GM12865 (cell line): ENCODE measurements at places on chromosomes 4 and X.

DNA sequence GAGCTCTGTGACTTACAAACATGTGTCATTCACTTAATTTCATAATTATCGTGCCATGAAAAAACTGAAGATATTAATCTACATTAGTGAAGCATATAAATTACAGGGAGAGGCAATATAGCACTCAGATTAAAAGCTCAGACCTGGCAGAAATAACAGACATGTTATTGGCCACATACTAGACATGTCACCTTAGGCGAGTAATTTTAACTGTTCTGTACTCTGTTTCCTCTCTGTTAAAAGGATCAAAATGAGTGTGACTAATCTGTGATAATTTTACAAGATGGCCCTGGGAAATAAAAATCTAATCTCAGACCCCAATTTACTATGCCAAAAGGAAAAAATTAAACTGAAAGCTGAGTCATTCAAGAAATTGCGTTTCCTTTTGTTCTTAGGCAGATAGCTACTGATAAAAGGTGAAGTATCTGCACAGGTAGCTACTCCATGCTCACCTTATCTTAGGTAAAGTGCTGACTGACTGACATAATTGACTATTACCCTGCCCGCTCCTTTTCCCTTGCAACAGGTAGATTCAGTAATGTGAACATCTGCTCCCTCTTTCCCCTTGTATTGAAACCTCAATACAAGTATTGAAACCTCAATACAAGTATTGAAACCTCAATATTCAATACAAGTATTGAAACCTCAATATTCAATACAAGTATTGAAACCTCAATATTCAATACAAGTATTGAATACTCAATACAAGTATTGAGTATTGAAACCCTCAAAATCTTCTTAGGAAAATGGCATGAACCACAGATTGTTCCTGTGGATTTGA, 33.2 kb downstream of the RELL1 start:
- peak; percentile 34 for DNase-seq

GRCh38 chr4:80566203-80566872, 230.8 kb downstream of the CFAP299 start:
- no peak for DNase-seq

DNA sequence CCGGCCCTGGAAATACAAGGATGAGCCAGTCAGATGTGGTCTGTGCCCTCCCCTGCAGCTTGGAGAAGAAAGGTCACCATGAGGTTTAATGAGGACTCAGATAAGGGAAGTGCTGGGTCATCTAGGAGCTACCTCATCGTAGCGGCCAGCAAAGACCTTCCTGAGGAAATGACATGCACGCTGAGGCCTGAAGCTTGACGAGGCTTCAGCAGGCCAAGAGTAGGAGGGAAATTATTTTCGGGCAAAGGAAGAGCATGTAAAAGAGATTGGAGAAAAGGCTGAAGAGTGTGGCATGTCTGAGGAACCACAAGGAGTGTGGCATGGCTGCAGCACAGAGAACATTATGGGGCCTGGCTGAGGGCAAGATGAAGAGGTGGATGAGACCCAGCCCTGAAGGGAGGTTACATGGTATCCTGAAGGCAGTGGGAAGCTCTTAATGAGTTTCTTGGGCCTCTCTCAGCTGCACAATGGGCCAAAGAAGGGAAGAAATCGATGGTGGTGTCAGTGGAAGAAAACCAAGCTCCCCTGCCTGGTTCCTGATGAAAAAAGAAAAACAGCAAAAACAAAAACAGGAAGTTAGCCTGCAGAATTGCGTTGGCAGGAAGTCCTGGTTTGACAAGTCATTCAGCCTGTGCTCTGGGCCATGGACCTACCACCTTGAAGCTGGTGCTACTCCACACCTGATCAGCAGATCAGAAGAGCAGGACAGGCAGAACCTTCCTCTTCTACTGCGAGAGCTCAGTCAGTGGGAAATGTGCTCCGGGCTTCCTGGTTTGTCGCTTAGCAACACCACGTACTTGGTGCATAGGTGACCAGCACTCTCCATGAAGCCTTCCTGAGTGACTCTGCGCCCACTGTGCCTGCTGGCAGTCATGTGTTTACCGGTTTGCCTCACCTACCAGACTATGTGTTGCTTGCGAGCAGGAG, 134.5 kb upstream of the KLF3 start:
- DNase-seq, result peak; percentile 82

DNA sequence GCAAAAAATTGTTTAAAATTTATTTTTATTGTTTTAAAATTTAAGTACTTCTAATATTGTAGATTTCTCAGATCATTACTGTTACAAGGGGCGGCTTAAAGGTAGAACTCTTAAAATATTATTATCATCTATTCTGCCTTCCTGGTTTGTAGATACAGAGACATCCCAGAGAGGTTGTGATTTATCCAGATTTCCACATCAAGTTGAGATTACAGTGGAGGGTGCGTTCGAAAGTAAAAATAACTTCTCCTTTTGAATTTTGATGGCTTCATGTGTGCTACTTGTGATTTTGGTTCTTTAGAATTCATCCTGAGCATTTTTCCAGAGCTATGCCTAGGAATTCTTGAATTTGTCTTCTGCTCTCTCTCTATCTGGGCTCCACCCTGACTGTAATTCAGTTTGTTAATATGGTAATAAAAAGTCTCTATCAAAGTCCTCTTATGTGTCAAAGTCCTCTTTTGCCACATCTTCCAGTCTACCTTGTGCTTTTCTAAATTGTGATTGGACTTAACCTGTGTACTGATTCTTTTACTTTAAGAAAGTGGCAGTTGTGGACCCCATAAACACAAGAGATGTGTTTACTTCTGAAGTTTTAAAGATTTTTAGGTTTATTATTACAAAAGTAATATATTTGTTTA, 37.2 kb downstream of the CLCN3 start:
- no peak for DNase-seq

DNA sequence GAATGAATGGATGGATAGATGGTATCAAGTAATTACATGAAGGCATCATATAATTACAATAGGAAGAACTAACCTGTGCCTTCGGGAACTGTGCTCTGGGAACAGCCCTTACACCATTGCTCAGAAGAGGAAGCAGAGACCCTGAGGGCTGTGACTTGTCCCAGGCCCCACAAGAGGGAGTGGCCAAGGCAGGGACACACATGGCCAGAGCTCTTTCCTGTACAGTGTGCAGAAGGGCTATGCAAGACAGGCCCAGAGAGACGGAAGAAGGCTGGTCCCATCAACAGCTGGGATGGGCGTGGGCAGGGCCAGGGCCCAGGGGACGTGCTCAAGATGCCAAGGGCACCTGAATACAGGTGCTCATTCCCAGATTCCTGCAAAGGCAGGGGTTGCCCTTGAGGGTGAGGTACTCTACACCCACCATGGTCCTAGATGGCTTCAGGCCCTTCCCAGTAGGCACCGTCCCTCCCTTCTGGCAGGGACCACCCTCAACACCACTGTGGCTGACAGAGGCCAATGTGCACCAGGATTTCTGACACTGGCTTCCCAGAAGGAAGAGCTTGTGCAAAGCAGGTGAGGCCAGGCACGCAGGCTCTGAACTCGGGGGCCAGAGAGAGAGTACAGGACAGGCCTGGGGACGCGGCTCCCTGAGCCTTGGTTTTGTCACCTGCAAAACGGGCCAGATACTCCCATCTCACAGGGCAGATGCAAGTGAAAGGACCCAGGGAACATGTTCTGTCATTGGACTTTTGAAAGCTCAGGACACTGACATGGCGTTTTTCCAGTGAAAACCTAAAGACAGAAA, 1.7 kb downstream of the EVC2 start:
- no peak for DNase-seq

DNA sequence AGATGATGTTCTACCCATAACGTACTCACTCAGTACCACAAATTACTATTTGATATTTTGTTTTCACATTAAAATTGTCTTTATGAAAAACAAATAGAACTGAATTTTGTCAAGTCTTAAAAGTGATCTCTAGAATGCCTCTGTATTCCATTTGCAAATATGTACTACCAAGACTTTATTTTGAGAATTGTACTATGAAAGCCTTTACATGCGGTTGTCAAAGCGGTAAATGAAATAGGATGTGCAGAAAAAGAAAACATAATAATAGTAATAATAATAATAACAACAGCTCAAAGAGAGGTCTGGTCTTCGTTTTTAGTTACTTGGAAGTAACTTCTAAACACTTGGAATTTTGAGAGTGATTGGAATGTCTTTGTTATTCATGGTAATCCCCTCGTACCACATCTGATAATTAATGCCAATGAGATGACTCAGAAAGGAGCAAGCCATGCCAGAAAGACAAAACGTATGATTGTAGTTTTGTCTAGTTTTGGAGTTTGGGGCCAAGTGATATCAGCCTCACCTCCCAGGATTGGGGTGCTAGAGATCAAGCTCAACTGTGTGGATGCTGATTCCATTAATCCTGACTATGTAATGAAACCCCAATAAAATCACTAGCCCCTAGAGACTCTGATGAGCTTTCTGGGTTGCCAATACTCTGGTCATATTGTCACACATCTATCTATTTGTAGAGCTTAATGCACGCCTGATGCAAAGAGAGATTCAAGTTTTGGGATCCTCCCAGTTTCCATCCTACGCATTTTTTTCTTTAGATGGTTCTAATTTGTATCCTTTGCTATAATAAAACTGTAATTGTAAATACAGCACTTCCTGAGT, 20.2 kb upstream of the CTSO start:
- peak; percentile 10 for DNase-seq

DNA sequence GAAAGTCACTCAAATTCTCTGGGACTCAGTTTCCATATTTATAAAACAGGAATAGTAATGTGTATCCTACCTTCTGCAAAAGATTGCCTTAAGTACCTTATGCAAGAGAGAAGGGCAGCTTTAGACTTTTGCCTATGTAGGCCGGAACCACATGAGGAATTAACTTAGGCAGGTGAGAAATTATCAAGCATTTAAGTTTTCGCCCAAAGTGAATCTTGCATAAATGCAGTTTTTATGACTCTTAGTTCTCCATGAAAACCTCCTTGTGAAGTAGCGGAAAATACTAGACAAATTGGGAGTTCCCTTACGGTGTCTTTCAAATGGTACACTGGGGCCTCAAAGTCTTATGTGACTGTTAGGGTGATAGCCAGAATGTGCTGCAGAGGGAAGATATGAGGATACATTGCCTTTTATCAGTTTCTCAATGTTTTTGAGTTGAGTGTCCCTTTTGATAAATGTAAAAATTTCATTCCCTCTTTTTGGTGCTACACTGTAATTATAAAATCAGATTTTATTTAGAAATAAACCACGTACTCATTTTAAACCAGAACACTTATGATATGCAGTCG, 2.6 kb downstream of the SH2D1A start:
- no peak for DNase-seq

DNA sequence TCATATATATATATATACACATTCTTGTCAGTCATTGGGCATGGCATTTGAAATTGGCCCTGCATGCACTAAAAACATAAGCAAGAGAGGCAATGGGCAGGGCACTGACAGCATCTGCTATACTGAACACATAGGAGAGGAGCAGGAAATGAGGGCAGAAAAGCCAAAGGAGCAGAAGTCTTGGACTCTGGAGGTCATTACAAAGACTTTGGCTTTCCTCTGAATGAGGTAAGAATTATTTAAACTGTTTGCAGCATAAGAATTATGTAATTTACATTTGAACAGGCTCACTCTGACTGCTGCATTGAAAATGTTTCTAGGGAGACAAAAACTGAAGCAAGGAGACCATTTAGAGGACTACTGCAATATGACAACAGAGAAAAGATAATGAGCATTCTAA, 396.5 kb downstream of the PRDM5 start:
- no peak for DNase-seq

DNA sequence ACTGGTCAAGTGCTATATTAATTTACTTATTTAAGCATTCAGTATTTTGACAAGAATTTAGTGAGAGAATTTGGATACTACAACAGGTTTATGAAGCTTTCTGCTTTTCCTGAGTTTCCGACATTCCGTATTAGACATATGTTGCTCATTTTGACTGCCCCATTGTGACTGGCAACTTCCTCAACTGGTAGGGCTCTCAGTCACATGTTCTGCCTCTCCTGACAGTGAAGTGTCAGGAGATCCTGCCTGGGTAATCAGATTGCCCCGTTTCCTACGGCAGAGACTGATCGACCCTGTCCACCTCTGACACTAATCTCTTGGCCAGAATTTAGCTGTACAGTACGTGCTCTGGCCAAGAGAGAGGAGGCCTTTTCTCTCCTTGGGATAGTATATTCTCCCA, 49.5 kb downstream of the CLNK start:
- DNase-seq, result no peak

- no peak for DNase-seq
These were observed 18.2 kb upstream of the RASL11B start for GRCh38 chr4:52843958-52844357.
